Stimulated activated CD4-positive, alpha-beta T cell treated with anti-CD3 and anti-CD28 coated beads, Interleukin-4, amount 100 ng/mL, for 24 hours (primary cell): ENCODE measurements at places on chromosomes 6 and 20.

- DNase-seq, result no peak
These were observed 198.5 kb downstream of the PREX1 start for GRCh38 chr20:48629069-48629959.

- DNase-seq, result no peak
These were observed 31.0 kb downstream of the SIRPA start for GRCh38 chr20:1926237-1926636.

- no peak for DNase-seq
These were observed 94.0 kb downstream of the ADGRG6 start for GRCh38 chr6:142395768-142396231.

DNA sequence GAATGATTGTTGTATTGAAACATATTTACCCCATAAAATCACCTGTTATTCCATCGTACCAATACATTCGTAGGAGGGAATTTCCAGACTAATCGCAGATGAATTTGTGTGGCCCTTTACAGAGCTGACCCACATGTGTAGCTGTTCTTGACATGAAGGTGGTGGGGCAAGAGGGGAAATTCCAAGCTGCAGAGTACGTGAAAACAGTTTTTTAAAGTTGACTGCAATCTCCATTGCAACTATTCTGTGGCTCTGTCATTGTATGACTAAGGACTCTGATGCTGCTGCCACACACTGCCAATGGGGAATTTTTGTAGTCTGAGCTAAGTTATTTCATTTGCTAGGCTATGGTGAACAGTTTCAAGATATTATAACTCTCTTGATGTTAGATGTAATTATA is 46.4 kb upstream of the ADTRP start:
- peak; percentile 43 for DNase-seq

DNA sequence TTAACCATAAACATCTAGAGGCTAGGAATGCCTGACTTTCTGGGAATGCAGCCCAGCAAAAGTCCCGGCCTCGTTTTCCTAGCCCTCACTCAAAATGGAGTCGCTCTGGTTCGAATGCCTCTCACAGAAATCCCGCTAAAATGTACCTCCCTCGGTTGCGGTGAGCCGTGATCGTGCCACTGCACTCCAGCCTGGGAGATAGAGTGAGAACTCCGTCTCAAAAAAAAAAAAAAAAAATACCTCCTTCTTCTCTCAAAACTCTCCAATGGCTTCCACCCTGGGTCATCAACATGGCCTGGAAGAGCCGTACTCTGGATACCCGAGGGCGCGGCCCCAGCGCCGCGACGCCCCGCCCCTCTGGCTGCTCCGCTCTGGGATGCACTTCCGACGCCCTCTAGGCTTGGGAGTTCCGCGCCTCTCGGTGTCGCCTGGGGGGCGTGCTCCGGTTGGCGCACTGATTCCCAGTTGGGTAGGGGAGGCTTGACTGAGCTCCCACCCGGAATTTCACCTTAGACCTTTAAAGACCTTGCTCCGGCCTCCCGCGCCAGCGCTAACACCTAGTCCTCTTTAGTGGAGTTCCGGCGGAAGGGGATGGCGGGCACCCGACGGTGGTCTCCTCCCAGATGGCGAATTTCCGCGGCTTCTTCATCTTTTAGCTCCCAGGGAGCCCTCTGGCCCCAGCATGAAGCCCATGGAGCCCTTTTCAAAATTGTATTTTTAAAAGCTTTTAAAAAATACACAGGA is 12.3 kb downstream of the HMGN4 start:
- peak; percentile 66 for DNase-seq

DNA sequence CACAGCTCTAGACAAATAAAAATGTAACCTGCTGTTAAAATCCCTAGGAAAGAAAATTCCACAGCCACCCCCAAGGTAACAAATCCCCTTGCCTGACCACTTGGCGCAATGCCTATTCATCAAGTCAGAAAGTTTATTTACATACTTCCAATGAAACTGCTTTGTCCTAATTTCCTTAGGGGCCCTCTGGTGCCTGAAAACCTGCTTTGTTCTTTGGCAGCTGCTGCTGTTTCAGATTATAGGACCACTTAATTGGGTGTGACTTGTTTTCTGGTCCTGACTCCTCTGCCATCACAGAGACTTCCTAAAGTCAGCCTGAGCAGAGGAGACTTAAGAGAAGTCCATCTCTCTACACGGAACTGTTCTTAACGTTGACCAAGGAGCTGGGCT is 323.6 kb downstream of the UBE3D start:
- no peak for DNase-seq

- DNase-seq, result no peak
These were observed 35.5 kb downstream of the NSFL1C start for GRCh38 chr20:1431158-1431557.

- no peak for DNase-seq
These were observed 23.7 kb upstream of the FUCA2 start for GRCh38 chr6:143535189-143535614.

- no peak for DNase-seq
These were observed 474.6 kb downstream of the CBLN4 start for GRCh38 chr20:55530763-55531162.

DNA sequence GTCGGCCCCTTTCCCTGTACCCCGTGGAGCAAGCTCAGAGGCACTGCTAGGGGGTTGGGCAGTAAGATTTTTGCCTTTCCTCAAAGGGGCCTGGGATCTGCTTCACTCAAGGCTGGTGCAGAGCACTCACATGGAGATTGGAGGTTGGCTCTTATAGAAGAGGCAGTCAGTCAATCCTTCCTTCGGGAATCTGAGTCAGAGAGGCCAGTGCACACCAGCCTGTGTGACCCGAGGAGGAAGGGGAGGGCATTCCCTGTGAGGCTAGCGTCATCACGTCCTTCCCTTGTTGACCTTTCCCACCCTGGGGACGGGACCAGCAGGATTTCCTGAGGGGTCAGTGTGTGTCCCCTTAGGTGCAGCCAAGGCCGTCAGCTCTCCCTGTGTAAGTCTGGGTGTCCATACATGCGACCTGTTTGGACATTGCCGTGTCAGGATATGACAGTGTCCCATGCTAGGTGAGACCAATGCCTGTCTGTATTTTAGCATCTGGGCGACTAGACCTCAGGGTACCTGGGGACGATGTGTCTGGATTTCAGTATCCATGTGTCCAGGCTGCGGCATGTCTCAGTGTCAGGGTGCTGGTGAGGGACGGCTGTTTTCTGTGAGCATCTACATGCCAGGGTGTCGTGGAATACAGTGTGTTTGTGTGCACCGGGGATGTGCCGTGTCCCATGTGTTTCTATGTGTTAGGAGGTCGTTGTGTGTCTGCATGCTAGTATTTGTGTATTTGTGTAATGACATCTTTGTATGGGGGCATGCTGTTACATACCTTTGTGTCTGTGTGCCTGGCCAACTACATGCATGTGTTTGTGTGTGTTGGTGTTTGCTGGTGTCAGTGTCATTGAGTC is 2.8 kb upstream of the ZNF512B start:
- no peak for DNase-seq

GRCh38 chr6:56689114-56689513 is 46.4 kb upstream of the DST start:
- DNase-seq, result no peak

- no peak for DNase-seq
These were observed 279.6 kb upstream of the PRDM1 start for GRCh38 chr6:105806486-105806920.

DNA sequence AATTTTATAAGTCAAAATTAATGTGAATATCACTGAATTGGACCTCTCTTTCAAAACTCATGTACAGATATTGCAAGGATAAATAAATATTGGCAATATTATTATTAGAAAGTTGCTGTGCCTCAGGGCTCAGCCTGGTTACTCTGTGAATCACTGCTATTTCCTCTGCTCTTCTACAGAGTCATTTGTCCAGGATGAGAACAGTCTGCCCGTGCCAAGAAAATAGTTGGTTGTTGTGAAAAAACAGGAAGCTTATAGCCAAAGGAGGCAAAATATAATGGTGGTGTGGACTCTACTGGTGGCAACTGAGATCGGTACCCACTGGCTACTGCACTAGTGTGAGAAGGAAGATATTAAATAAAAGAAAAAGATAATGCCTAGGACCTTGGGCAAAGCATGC is 93.6 kb downstream of the RIMS1 start:
- DNase-seq, result no peak

DNA sequence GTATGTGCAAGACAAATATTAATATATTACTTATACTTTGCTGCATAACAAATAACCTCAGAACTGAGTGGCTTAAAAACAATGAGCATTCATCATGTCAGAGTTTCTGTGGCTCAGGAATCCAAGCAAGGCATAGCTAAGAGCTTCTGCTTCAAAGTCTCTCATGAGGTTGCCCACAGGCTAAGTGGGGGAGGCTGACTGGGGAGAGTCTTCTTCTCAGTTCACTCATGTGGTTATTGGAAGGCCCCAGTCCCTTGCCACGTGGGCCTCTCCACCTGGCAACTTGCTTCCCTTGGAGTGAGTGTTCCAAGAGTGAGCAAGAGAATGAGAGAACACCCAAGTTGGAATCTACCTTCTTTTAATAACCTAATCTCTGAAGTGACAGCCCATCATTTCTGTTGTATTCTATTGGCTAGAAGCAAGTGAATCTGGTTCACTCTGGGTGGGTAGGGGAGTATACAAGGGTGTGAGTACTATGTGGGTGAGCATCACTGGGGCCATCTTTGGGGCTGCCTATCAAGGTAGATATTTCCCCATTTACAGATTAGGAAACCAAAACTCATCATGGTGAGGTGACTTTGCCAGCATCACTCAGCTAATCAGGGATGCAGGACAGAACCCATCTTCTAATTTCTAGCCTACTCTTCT is 36.0 kb downstream of the DNAH8 start:
- peak; percentile 64 for DNase-seq

- DNase-seq, result peak; percentile 81
These were observed 32.9 kb upstream of the ERVFRD-1 start for GRCh38 chr6:11144393-11144851.

GRCh38 chr6:78533426-78533825 is 333.9 kb upstream of the IRAK1BP1 start:
- DNase-seq, result no peak

- no peak for DNase-seq
These were observed 176.3 kb downstream of the SCP2D1 start for GRCh38 chr20:18989736-18990474.

- DNase-seq, result no peak
These were observed 86.7 kb upstream of the THBS2 start for GRCh38 chr6:169340395-169340794.
